ENCODE measurements at places on chromosomes 16 and 17.

GRCh38 chr16:85716680-85717038 lies 27.9 kb upstream of the GINS2 start:
- DNase-seq: peak; percentile 37

- no peak for DNase-seq
Observed at GRCh38 chr16:60991886-60992285, 1044.4 kb downstream of the CDH8 start.

DNA sequence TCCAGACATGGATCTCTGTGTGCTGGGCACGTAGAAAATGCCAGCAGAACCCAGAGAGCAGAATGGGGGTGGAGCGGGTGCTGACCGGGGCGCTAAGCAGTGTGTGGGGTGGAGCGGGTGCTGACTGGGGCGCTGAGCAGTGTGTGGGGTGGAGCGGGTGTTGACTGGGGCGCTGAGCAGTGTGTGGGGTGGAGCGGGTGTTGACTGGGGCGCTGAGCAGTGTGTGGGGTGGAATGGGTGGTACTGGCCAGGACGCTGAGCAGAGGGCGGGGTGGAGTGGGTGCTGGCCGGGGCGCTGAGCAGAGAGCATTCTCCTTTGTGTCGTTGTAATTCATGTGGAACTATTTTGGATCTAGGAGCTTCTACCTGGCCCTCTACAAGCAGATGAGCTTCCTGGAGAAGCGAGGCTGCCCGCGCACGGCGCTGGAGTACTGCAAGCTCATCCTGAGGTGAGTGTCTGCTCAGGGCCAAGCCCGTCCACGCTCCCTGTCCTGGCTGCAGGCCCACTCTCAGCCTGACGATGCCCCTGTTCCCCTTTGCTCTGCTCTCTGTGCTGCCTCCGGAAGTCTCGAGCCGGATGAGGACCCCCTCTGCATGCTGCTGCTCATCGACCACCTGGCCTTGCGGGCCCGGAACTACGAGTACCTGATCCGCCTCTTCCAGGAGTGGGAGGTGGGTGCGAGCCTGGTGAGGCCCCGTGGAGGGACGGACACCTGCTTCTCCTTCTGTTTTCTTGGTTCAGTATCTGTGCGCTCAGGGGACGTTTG lies 20.3 kb upstream of the MC1R start:
- DNase-seq: no peak

DNA sequence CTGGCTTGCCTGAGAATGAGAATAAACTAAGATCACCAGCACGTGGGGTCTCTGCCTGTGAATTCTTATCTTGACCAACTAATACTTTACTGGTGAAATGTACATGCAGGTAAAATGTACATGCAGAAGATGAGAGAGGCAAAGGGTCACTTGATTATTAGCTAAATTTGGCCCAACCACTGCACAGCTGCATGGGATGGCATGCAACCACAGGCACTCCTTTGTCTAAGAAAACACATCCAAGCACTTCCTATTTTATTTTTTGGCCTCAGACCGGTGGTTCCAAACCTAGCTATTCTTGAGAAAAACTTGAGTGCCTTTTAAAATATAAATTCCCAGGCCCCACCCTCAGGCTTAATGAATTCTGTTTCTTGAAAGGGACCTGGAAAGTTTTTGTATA lies 77.9 kb downstream of the SYCE1L start:
- no peak for DNase-seq

- no peak for DNase-seq
Observed at GRCh38 chr16:67236563-67237395, 9.8 kb downstream of the TMEM208 start.

DNA sequence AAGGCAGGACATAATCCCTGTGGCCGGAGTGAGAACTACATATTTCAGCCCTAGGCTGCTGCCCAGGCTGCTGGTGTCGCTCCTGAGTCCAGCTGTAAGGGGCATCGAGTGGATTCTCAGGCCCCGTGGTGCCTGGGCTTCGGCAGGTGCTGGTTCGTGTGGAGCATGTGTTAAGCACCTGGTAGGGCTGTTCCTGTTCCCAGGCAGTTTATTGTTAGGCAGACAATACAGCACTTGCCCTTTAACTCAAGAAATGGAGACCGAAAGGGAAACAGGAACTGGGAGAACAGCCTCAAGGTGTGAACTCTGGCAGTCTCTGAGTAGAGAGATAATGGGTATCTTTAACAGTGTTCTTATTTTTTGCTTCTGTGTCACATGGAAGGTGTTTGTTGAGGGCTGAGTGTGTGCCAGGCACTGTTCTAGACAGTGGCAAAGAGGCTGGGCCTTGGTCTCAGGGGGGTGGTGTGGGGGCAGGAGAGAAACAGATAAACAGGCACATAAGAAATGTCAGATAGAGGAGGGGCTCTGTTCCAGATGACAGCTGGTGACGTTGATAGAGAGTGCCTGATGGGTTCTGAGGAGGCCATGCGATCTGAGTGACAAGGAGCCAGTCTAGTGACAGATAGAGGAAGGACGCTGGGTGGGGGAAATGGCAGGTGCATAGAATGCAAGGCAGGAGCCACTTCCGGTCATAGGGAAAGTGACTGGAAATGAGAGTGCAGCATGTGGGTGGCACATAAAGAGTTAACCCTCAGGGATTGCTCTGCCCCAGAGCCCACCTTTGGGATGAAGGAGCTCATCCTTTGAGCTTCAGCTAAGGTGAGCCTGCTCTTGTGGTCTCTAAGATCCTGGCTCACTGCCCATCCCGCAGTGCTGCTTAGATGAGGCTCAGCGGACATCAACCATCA lies 33.8 kb downstream of the EPN2 start:
- no peak for DNase-seq

DNA sequence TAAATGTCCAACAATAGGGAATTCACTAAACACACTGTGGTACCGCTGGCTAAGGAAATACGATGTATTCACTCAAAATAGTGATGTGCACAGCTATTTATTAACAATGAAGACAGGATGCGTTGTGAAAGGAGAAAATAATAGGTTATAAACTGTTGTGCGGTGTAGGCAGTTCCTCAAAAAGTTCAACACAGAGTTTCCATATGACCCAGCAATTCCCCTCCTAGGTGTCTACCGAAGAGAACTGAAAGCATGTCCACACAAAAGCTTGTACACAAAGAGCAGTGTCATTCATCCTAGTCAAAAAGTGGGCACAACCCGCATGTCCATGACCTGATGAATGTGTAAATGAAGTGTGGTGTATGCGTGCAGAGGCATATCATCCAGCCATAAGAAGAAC lies 1.2 kb upstream of the CES1 start:
- no peak for DNase-seq

DNA sequence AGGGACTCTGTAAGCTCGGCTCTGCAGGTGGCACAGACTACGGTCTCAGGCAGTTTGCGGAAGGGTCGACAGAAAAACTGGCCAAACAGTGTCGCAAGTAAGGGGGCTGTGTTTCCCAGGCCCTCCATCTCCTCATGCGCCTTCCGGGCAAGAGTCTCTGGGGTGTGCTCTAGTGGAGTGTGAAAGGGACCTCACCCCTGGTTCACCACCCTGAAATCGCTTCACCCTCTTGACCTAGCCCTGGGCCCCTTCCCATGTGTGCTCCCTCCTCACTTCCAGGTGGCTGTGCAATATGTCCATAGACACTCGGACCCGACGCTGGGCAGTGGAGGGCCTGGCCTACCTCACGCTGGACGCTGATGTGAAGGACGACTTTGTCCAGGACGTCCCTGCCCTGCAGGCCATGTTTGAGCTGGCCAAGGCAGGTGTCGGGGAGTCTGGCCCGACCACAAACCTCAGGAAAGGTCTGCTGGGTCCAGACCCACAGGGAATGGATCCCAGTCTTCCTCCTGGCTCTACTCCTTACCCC lies 22.3 kb downstream of the UNC45B start:
- DNase-seq: no peak

- no peak for DNase-seq
Observed at GRCh38 chr17:72976971-72977770, 115.3 kb downstream of the SLC39A11 start.

- no peak for DNase-seq
Observed at GRCh38 chr16:27205423-27206065, 2.2 kb downstream of the KDM8 start.

- DNase-seq: no peak
Observed at GRCh38 chr16:88767546-88768070, 17.4 kb downstream of the PIEZO1 start.

Measured in NCI-H1092 (cell line).